ENCODE measurements at places on chromosomes 13 and 19.

DNA sequence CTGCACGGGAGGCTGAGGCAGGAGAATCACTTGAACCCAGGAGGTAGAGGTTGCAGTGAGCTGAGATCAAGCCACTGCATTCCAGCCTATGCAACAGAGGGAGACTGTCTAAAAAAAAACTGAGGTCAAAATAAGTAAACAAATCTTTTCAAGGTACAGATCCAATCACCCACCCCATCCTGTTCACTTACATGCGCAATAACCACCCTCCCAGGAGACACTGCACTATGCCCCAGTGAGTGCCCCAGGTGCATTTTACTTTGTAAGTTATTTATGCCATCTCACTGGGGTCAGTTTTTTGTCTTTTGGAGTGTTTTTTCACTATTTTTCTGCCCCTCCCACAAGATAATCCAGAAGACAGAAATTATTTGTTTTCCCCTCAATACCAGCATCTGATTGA lies 6.9 kb upstream of the ZNF253 start:
- no peak for DNase-seq

- no peak for DNase-seq
These were observed 8.7 kb downstream of the MARCHF2 start for GRCh38 chr19:8421484-8422461.

DNA sequence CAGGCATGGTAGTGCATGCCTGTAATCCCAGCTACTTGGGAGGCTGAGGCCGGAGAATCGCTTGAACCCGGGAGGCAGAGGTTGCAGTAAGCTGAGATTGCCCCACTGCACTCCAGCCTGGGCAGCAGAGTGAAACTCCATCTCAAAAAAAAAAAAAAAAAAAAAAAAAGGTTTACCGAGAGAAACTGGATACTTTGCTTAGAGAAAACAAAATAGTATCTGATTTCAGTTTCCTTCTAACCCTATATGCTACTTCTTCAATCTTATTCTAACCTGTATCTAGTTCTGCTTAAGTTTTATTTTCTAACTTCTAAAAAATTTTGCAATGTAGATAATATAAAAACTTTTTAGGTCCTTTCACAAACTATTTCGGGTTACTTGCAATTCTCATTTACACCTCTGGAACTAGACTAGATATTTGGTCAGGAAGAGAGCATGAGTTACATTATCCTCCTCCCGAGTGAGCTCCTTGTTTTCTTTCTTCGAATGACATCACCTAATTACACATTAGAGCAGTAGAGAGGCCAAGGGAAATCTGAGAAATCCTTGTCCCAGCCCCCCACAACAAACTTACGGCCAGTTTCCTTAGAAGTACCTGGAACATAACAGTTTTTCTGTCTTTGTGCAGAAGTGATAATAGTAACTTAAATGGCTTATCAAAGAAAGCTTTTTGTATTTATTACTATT lies 128.9 kb downstream of the B3GLCT start:
- no peak for DNase-seq

GRCh38 chr19:14345116-14345763 lies 36.0 kb upstream of the ADGRE5 start:
- no peak for DNase-seq

GRCh38 chr19:42292963-42293362 lies 9.0 kb upstream of the PRR19 start:
- no peak for DNase-seq

GRCh38 chr13:57582032-57582431 lies 49.5 kb upstream of the PCDH17 start:
- DNase-seq = no peak

DNA sequence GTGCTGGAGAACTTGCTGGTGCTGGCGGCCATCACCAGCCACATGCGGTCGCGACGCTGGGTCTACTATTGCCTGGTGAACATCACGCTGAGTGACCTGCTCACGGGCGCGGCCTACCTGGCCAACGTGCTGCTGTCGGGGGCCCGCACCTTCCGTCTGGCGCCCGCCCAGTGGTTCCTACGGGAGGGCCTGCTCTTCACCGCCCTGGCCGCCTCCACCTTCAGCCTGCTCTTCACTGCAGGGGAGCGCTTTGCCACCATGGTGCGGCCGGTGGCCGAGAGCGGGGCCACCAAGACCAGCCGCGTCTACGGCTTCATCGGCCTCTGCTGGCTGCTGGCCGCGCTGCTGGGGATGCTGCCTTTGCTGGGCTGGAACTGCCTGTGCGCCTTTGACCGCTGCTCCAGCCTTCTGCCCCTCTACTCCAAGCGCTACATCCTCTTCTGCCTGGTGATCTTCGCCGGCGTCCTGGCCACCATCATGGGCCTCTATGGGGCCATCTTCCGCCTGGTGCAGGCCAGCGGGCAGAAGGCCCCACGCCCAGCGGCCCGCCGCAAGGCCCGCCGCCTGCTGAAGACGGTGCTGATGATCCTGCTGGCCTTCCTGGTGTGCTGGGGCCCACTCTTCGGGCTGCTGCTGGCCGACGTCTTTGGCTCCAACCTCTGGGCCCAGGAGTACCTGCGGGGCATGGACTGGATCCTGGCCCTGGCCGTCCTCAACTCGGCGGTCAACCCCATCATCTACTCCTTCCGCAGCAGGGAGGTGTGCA lies 587 bp downstream of the S1PR4 start:
- no peak for DNase-seq

DNA sequence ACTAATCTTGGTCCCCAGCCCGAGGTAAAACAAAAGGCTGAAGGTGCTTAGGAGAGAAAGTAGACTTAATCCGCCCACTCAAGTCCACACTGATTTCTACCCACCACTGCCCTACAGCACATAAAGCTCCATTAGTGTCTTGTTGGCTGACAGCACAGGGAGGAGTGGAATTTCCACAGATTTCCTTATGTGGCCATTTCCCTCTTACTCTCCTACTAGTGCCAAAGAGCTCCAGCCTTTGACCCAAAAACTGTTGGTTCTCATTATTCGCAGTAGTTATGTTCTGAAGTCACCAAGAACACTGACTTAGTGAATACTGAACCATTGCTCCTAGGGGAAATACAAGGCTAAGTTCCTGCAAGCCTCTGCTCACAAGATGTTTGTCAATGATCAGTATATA lies 61.2 kb downstream of the RAB20 start:
- DNase-seq = no peak

- no peak for DNase-seq
These were observed 32.2 kb downstream of the LACC1 start for GRCh38 chr13:43911871-43912270.

DNA sequence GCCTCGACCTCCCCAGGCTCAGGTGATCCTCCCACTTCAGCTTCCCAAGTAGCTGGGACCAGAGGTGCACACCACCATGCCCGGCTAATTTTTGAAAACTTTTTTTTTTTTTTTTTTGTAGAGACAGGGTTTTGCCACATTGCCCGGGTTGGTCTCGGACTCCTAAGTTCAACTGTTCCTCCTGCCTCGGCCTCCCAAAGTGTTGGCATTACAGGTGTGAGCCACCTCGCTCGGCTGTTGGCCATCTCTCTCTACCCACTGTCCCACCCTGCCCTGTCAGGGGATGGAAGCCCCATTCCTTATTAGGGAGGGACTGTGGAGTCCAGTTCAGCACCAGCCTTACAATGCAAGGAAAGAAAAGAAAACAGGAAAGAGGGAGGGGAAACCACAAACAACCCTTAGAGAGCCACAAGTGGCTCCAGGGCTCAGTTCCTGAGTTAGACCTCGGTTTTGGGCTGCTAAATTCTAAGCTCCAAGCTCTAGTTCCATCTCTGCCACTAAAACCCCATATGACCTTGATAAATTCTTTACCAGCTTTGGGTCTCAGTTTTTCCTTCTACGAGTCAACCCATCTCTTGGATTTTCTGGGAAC lies 31.7 kb downstream of the ACTL9 start:
- DNase-seq = no peak

DNA sequence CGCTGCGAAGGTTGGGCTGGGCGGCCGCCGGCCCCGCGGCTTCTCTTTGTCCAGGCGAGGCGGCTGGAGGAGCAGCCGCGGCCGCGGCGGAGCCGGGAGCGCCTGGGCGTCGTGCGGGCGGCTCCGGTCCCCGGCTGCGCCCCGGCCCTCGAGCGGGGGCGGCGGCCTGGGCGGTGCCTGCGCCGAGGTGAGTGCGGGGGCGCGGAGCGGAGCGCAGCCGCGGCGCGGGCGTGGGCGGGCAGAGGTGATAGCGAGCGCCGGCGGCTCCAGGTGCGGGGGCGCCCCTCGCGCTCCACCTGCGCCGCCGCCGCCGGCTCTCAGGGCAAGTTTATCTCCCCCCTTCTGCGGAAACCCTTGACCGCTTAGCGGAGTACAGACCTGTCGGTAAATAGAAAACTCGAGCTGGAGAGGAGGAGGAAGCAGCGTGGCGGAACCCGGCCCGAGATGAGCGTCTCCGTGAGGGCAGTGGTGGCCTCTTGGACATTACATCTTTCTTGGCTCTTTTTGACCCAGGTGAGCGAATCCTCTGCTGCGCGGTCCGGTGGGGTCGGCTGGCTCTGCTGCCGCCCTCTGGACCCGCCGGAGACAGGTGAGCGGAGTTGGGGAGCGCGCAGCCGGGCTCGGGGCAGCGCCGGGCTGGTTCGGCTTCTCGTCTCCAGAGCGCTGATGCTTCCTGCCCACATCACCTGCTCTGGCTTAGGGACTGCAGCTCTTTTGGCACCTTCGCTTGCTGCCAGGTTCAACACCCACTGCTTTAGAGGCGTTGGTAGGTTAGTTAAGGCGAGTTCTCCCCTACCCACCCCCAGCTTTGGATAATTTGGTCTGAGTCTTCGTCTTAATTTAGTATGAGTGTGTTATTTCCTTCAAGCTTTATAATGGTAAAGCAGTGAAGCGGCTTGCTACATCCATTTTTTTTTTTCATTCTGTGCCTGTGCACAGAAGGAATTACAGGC lies at the start of gene MTUS2:
MTUS2 (plus strand) TSS at position 241 of the 953 bp plus-strand sequence.
- peak; percentile 24 for DNase-seq

- no peak for DNase-seq
These were observed 5.4 kb upstream of the TMPRSS9 start for GRCh38 chr19:2354670-2355069.

GRCh38 chr13:52949742-52950141 lies 78.9 kb upstream of the OLFM4 start:
- no peak for DNase-seq

DNA sequence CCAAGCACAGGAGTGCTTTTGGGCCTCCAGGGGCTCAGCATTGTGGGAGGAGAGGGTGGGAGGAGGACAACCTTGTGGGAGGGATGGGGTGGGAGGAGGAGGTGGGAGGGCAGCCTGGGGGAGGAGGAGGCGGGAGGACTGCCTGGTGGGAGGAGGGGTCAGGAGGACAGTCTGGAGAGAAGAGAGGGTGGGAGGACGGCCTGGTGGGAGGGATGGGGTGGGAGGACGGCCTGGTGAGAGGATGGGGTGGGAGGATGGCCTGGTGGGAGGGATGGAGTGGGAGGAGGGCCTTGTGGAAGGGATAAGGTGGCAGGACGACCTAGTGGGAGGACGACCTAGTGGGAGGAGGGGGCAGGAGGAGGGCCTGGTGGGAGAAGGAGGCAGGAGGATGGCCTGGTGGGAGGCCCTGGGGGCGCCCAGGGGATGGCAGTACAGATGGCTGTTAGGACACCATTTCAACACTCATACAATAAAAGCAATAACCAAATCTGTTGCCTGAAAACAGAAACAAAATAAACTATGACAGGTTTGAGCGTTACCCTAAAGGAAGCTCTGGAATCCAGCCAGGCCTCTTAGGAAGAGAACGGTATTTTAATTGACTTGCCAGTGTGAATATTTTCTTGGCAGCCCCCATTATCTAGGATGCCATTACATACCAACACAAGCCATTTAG lies 63.7 kb downstream of the CRYL1 start:
- DNase-seq = no peak

GRCh38 chr13:93670866-93671265 lies 444.3 kb downstream of the GPC6 start:
- no peak for DNase-seq

DNA sequence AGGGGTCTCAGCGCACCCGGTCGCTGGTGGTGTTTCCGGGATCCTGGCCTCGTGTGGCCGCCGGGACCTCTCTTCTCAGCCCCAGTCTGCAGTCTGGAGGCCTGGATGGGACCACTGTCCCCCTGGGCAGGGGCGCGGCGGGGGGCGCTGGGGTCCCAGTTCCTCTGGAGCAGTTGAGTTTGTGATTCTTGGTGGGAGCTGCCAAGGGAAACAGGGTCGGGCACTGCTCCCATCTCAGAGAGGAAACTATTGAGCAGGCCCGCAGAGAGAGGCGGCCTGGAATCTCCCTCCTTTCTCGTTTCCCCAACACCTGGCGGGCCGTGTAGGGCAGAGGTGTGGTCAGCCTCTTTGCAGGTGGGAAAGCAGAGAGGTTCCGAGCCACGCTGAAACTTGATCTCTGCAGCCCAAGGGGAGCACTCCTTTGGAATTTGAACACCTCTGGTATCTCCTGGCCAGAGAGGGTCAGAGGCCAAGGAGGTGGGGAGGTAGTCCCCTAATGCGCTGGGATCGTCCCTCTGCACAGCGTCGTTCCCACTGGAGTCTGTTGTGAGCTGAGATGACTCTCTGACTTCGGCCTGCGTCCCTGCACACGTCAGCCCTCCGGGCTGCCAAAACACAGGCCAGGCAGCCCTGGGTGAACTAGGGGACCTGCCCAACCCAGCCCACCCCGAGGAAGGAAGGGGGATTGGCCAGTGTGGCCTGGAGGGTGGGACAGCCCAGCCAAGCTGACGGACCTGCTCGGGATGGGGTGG lies 741 bp downstream of the PLEKHF1 start:
- DNase-seq = no peak

GRCh38 chr19:5150902-5151741 lies 182.2 kb downstream of the KDM4B start:
- DNase-seq = no peak

DNA sequence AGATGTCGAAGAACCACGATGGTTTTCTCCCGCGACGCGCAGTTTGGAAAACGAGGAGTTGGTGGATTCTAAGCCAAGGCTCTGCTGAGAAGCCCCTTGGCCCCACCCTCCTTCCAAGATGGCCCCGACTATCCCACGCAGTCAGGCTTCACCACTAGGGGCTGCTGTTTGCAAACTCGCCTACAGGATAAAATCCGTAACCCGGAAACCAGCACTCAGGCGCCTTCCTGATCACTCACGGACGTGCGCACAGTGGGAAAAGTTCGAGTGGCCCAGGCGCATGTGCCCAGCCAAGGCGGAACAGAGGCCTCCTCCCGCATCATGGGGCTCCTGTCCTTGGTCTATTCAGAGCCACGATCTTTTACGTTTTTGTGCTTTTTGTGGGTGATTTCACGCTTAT lies 19.2 kb upstream of the UQCR11 start:
- peak; percentile 42 for DNase-seq

- DNase-seq = no peak
These were observed 46.6 kb upstream of the NFIC start for GRCh38 chr19:3319643-3320353.

- no peak for DNase-seq
These were observed 26.8 kb upstream of the SACS start for GRCh38 chr13:23460309-23460708.

GRCh38 chr13:112153846-112154245 lies 86.9 kb downstream of the SOX1 start:
- DNase-seq = no peak

GRCh38 chr13:23583491-23583890 lies 13.3 kb downstream of the TNFRSF19 start:
- DNase-seq = no peak

DNA sequence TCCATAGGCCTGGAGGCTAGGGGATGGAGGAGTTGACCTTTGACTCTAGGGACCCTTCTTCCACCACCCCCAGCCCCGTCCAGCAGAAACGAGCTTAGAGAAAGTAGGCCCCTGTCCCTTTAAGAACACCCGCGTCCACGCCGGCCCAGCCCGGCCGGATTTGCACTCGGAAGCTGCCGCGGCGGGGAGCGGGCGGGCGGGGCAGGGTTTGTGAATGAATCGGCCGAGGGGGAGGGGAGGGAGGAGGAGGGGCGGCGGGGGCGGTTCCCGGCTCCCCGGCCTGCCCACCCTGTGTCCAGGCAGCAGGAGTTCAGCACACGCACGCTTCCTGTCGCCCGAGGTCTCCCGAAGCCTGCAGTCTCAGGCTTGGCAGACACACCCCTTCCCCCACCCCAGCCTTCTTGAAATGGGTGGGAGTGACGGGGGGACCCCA lies 1.5 kb downstream of the UNC13A start:
- no peak for DNase-seq

Measured in progenitor cell of endocrine pancreas (in vitro differentiated cells).